ENCODE measurements at places on chromosomes 4 and X. TPM values are rescaled to one million over a fixed set of nuclear protein-coding genes. Genes with fewer than 3 reads are reported as not detected.

DNA sequence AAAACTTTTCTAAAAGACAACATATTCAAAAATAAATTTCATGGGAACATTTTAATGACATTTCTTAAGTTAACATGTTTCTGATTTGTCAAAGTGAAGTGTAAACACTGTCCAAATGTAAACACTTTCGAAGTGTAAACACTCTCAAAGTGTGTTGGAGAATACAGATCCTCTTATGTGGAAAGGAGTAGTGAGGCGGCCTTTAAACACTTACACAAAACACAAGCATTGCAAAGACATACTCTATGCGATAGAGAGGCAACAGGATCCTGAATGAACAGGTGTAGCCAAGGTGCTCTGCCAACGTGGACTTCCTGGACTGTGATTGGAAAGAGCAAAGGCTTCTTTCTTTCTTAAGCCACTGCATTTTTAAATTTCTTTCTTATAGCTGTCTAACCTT lies 62.7 kb upstream of the PGM2 start:
- DNase-seq: no peak

DNA sequence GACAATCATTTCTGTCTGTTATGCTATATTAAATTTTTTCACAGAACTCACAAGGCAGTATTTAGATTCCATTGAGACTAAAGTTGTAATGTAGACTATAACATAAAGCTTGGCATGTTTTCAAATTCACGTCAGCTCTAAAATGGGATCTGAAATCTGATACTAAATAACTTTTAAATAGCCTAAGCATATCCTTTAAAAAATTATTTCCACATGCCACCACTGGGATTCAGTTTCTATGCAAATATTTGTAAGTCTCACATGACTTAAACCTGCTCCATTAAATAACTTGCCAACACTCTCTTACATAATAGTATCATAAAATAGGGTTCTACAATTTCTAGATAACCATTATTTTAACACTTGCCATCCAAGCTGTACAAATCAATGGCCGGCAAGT lies 32.4 kb downstream of the KLHL8 start:
- DNase-seq: no peak

The TREX2 gene
- polyA plus RNA-seq: 1.2 TPM

The CT47B1 gene
- polyA plus RNA-seq: not detected

DNA sequence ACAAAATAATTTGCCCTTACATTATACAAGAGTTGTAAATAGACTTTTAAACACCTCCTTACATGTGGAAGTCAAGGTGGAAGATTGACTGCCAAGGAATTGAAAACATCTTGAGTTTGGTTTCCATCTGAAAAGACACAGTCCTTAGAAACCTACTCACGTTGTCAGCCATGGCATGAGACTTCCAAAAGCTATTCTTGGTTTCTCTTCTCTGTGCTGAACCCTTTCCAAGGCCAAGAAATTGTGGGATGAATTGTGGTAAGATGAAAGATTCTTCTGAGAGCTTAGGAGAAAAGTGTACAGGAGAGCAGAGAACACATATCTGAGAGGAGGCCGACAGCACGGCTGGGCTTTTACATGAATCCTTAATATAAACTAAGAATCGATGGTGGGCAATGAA lies 370.0 kb downstream of the FBXW7 start:
- no peak for DNase-seq

DNA sequence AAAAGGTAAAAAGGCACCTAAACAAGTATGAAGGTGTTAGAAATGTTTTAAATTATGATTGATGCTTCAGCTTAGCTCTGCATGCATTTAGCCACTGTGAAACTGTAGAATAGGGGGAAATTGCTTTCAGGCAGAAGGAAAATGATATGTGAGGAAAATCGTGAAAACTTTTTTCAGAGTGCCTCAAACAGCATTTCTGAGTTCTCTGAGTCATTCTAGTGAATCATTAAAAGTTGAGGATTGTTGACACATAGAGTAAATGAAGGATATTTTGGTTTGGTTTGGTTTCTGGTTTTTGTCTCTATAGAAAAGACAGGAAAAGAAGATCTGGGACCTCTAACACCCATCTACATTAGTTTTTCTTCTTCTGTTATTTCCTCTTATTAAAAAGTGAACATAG lies 332.5 kb upstream of the TRAM1L1 start:
- DNase-seq: no peak

The SLC6A14 gene
- polyA plus RNA-seq: not detected

DNA sequence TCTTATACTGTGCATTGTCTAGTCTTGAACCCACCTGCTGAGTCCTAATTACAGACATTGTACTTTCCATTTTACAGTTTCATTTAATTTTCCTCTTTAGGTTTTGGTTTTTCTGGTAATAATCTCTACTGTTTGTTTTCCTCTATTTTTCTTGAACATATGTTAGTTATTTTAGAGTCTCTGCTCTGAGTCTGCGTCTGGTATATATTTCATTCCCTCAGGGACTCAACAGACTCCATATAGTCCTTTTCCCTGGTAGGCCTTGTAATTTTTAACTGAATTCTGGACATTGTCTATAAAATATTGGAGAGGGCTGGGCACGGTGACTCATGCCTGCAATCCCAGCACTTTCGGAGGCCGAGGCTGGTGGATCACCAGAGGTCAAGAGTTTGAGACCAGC lies 121.8 kb upstream of the STOX2 start:
- DNase-seq: no peak

The MAP3K15 gene
- polyA plus RNA-seq: 2.4 TPM

GRCh38 chr4:123516576-123516975 lies 120.0 kb downstream of the SPRY1 start:
- no peak for DNase-seq

- DNase-seq: no peak
These were observed 76.9 kb downstream of the RRAGB start for GRCh38 chrX:55794405-55794804.

Measured in A549 (cell line).